ENCODE measurements at places on chromosomes 11 and 22.

GRCh38 chr11:36411202-36411640, 98.9 kb downstream of the TRAF6 start:
- DNase-seq, result no peak

GRCh38 chr22:42873356-42873755, 16.3 kb upstream of the ARFGAP3 start:
- DNase-seq, result no peak

GRCh38 chr11:78645226-78646202, 70.8 kb upstream of the NARS2 start:
- DNase-seq, result peak; percentile 72

GRCh38 chr11:126194121-126194543, 17.3 kb downstream of the RPUSD4 start:
- DNase-seq, result peak; percentile 36

DNA sequence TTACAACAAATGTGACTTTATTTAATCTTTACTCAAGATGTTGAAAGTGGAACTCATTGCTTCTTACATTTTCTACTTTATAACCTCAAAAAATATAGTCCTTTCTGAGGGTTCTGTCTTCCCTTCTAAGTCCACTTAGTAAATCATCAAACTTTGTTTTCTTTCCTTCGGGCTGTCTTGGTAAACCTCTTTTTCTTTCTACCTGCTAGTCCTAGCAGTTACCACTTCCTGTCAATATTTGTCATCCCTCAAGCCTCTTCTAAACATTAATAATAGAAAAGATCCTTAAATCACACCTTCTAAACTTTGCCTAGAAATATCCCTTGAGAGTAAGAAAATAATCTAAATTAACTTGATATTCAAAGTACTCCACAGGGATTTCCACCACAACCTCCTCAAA, 580.4 kb downstream of the CNTN5 start:
- DNase-seq, result no peak

GRCh38 chr11:123065621-123066020, 3.7 kb upstream of the HSPA8 start:
- DNase-seq, result no peak

DNA sequence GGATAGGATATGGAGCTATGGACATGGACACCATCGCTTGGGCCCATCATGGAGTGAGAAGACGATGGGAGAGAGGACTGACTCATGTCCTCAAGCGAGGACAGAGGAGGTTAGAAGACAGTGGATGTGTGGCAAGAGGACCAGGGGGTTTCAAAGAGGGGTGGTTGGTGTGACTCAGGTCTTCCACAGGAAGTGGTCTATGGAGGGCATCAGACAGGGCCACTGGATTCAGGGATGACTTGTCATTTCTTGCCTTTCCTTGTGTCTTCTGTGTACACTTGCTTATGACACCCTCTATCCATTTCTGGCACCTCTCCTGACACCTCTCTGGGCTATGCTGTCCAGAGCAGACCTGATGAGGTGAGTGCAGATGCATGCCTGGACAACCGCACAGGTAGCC, 115.4 kb downstream of the OSBP2 start:
- DNase-seq, result no peak

DNA sequence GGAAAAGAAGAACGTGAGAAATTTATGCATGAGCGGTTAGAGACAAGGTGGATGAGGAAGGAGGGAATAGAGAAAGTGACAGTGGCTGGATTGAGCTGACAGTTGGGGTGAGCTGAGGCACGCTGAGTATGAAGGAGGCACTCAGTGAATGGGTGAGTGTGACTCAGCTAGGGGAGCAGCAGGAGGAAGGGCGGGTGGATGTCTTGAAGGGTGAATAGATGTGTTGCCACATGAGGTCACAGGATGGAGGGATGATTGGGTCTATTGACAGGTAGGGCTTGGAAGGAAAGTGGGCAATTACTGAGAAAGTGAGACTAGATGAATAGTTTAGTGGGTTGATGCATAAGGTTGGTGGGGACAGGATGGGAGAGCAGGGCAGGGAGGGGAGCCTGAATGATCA, 8.0 kb downstream of the IFITM10 start:
- no peak for DNase-seq

GRCh38 chr22:48765595-48765994, 1062.1 kb downstream of the BRD1 start:
- no peak for DNase-seq

All from HTR-8/SVneo (cell line).